Suprapubic skin (tissue), 4 donors: ENCODE measurements at places on chromosomes 13 and 19.

DNA sequence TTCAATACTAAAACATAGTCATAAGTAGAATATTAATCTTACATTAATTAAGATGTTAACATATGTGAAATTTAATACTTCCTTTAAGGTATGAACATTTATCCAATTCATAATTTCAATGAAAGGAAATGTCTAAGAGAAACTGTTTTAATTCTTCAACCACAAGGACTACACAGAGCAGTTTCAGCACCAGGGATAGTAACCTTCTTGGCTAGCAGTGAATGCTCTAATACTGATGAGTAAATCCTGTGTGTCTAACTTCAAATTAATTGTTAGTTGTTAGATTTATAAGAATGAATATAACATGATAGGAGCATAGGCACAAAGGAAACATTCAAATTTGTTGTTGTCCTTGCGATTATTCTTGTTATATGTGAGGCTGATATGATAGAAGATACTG lies 15.6 kb upstream of the NBEA start:
- DNase-seq, result no peak
- H3K4me3 ChIP-seq, result no peak overlapping the region
- no peak overlapping the region for H3K27ac ChIP-seq
- H3K4me1 ChIP-seq, result no peaks in the 10 kb centered on the region

GRCh38 chr13:77831866-77832265 lies 86.8 kb downstream of the EDNRB start:
- H3K27ac ChIP-seq, result no peak overlapping the region
- H3K27me3 ChIP-seq, result no peaks in the 10 kb centered on the region
- no peaks in the 10 kb centered on the region for H3K36me3 ChIP-seq
- peaks cover 11% of the 10 kb centered on the region for H3K4me1 ChIP-seq
- H3K4me3 ChIP-seq, result no peak overlapping the region

GRCh38 chr19:19865750-19866610 lies at the start of gene ZNF253:
Gene ZNF253 (plus strand): TSS chr19:19865882. CDS start chr19:19865997, 115 bp downstream.
- H3K4me3 ChIP-seq, result peak within 1 kb of the TSS; percentile 64
- peak; percentile 98 for DNase-seq
- peak within 1 kb of the TSS; percentile 91 for H3K27ac ChIP-seq
- H3K27me3 ChIP-seq, result no peaks in the 10 kb centered on the region
- peaks cover 27% of the 10 kb centered on the region for H3K4me1 ChIP-seq

DNA sequence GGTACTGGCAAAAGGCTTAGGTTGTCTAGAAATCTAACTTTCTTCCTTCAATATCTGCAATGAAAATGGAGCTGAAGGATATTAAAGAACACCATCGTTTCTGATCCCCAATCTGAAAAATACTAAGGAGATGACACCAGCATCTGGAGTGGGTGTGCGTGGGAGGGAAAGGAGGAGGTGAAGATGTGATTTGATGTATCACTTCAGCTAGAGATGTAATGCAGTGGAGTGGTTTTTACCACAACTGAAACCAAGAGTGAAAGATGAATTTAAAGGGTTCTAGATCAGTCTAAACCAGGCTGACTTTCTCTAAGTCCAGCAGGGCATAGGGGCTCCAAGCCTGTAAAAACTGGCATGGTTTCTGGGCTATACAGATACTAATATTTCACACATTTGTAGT lies 148.4 kb downstream of the AKAP11 start:
- no peaks in the 10 kb centered on the region for H3K36me3 ChIP-seq
- no peaks in the 10 kb centered on the region for H3K4me1 ChIP-seq
- DNase-seq, result no peak
- no peak overlapping the region for H3K27ac ChIP-seq
- no peak overlapping the region for H3K4me3 ChIP-seq

DNA sequence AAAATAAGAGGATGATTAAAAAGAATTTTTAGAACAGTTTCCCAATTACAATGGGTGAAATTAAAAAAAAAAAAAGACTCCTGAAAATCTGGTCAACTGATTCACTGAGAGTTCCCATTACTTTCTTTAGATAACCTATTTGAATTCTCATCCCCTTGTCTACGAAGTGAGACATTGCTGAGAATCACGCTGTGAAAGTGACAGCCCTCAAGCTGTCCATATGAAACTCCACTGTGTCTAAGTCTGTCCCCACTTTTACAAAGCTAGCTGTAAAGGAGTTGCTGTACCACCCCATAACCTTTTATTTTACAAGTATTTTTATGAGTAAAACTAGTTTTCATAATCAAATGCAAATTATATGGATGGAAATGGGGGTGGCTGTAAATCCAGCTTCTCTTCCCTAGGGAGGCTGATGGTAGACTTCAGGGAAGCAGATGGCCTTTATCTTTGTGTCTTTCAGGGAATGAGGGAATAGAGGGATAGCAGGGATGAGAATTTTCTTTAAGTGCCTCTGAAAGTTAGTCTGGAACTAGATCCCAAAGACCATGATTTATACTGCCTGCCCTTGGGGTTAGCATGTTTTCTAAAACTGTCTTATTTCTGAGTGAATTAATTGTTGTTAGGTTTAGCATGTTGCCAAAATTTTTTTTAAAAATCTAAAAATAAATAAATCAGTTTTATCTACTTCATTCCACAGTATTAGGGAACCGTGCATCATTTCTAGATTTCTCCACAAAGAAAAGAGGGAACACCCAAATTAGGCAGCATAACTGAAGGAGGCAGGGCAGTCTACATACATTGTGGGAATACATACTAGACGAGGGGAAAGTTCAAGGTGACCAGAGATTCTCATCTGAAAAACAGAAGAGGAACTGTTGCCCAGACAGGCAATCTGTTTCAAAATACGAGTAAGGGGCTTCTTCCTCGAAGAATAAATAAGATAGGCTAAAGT lies 1219.1 kb downstream of the UQCRFS1 start:
- no peaks in the 10 kb centered on the region for H3K27me3 ChIP-seq
- H3K4me3 ChIP-seq, result no peak overlapping the region
- no peak for DNase-seq

DNA sequence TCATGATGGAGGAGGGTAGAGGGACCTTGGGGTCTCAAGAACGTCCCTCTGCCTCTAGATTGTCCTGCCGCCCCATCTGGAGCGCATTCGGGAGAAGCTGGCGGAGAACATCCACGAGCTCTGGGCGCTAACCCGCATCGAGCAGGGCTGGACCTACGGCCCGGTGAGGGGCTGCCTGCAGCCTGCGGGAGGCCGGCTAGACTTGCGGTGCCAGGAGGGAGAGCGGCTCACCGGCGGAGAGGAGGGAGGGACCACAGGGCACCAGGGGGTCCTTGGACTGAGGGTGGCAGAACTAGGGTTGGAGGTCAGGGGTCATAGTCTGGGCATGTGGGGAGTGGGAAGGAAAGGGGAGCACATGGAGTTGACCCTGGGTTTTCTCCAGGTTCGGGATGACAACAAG lies 29.9 kb downstream of the RYR1 start:
- H3K27me3 ChIP-seq, result peaks cover 3% of the 10 kb centered on the region
- no peaks in the 10 kb centered on the region for H3K36me3 ChIP-seq
- no peaks in the 10 kb centered on the region for H3K4me1 ChIP-seq

- H3K4me3 ChIP-seq, result no peak overlapping the region
- H3K4me1 ChIP-seq, result no peaks in the 10 kb centered on the region
- H3K27me3 ChIP-seq, result no peaks in the 10 kb centered on the region
- no peak for DNase-seq
- no peak overlapping the region for H3K27ac ChIP-seq
Observed at GRCh38 chr13:39159846-39160370, 121.7 kb downstream of the NHLRC3 start.

- DNase-seq, result no peak
- H3K36me3 ChIP-seq, result peaks cover 24% of the 10 kb centered on the region
- no peaks in the 10 kb centered on the region for H3K27me3 ChIP-seq
- H3K27ac ChIP-seq, result no peak overlapping the region
- no peaks in the 10 kb centered on the region for H3K4me1 ChIP-seq
Observed at GRCh38 chr13:110157718-110158117, 149.2 kb downstream of the COL4A1 start.

DNA sequence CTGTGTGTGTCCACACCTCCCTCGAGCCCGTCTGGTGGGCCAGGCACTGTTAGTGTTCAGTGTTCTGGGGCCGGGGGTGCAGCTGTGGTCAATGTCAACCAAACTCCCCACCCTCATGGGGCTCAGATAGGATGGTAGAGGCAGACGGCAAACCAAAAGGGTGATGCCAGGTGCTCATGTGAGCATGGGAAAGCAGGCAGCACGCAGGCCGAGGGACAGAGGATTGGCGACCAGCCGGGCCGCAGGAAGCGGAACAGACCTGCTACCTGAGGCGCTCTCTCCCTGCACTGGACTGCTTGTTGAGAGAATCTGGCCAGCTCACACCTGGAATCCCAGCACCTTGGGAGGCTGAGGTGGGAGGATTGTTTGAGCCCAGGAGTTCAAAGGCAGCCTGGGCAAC lies 29.1 kb downstream of the DHX34 start:
- peaks cover 93% of the 10 kb centered on the region for H3K36me3 ChIP-seq
- DNase-seq, result no peak
- no peak overlapping the region for H3K4me3 ChIP-seq
- no peak overlapping the region for H3K27ac ChIP-seq
- no peaks in the 10 kb centered on the region for H3K27me3 ChIP-seq
